ENCODE measurements at places on chromosomes 2 and 18. TPM values are rescaled to one million over a fixed set of nuclear protein-coding genes. Genes with fewer than 3 reads are reported as not detected.

GRCh38 chr2:103264058-103264768 lies 502.4 kb downstream of the TMEM182 start:
- no peak for DNase-seq

The TSPYL6 gene
- not detected for total RNA-seq

DNA sequence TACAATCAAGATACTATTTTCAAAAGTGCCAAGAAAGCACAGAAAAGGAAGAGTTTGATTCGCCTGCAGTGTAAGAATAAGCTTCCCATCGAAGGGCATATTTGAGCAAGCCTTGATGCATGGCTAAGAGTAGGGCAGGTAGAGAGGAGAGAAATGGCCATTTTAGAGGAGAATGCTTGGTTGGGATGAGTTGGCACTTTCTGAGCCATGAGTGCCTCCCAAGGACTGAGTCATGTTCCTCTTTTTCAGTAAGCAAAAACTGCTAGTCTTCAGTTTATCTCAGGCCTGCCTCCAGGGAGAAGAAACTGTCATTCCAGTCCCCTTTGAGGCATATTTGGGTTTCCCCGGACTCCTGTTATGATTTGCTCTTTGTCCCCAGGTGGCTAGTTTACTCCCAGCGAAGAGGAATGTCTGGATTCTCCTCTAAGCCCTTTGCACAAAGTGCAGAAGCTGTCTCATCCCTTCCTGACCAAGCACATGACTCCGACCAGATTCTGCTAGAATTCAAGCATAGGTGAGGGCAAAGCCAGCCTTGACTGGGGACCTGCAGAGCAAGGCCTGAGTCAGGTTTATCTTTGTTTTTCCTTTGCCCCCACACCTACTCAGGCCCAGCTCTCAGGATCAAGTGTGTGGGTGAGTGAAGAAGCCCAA lies 115.2 kb downstream of the TTC32 start:
- no peak for DNase-seq

The MOCOS gene
- 2.0 TPM for total RNA-seq
